ENCODE measurements at places on chromosomes 6 and 20. TPM values are rescaled to one million over a fixed set of nuclear protein-coding genes. Genes with fewer than 3 reads are reported as not detected.

GRCh38 chr6:6624269-6624990, 35.9 kb downstream of the LY86 start:
- H3K27me3 ChIP-seq: no peaks in the 10 kb centered on the region
- H3K27ac ChIP-seq: no peak overlapping the region
- no peak for DNase-seq
- peaks cover 34% of the 10 kb centered on the region for H3K36me3 ChIP-seq
- peaks cover 13% of the 10 kb centered on the region for H3K4me1 ChIP-seq

F13A1 gene
- total RNA-seq: 2.0 TPM

DNA sequence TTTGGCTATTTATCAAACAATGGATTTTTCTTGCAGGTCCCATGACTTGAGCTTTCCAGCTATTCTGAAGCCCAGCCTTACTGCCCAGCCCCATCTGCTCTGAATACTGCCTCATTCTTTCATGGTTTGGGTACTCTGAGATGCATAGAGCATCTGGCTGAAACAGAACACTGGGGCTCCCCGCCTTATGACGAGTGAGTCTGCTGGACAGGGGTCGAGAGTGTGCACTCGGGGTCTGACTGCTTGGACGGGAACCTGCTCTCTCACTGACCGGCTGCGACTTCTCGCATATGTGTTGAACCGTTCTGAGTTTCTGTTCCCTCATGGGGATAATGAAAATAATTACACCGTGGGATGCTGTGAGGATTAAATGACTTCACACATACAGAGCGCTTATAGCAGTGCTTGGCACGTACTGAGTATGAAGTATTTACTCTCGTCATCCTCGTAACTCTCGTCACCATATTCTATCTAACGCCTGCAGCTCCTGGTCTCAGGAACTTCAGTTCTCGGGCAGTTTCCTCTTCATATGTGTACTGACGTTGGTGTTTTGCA, 59.5 kb upstream of the MPC1 start:
- no peak overlapping the region for H3K4me3 ChIP-seq
- peaks cover 6% of the 10 kb centered on the region for H3K4me1 ChIP-seq
- H3K36me3 ChIP-seq: no peaks in the 10 kb centered on the region
- DNase-seq: no peak

ADAM33 gene
- not detected for total RNA-seq

- no peak overlapping the region for H3K27ac ChIP-seq
- no peaks in the 10 kb centered on the region for H3K36me3 ChIP-seq
- no peaks in the 10 kb centered on the region for H3K27me3 ChIP-seq
These were observed 20.4 kb downstream of the WFDC3 start for GRCh38 chr20:45771182-45771759.

CCN5 gene
- not detected for total RNA-seq

DNA sequence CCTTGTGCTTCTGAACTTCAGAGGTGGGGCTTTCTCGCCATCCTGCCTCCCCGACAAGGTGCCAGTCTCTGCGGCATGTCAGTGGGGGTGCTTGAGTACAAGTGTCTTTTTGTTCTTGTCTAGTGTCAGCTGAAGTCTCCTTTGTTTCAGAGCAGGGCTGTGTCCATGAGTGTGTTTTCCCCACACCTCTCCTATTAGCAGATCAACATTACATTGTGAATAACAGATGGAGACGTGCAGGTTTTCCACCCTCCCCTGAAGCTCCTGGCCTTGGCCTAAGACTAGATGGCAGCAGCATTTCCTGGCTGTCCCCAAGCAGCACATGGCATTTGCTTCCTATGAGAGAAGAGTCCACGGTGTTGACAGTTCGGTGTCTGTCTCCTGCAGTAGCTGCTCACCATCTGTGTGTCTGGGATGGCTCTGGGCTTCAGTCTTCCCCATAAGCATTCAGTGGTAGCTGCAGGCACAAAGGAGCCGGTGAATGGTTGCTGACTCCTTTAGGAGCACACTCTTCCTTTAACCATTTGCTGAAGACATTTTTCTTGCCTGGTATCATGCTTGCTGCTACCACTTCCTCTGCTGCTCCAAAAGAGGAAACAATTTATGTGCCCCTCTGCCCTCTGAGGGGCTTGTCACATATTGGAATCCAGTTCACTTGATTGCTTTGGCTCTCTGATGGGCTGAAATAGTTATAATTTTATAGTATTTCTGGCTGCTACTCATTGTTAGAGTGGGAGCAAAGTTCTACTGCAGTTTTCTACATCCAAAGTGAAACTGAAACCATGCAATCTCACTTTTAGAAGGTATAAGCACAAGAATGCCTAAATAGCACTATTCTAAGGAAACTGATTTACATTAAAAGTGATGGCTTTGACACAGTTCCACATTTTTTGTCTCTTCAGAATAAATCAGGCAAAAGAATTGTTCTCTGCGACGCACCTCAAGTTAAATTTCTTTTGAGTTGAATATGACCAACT, 913.0 kb downstream of the C6orf118 start:
- no peak overlapping the region for H3K4me3 ChIP-seq
- H3K36me3 ChIP-seq: no peaks in the 10 kb centered on the region
- no peaks in the 10 kb centered on the region for H3K27me3 ChIP-seq

All from B cell (primary cell).